ENCODE measurements at places on chromosomes 1 and 21.

- H3K36me3 ChIP-seq: no peaks in the 10 kb centered on the region
- H3K27ac ChIP-seq: no peak overlapping the region
- H3K4me3 ChIP-seq: no peak overlapping the region
- peaks cover 8% of the 10 kb centered on the region for H3K4me1 ChIP-seq
- H3K27me3 ChIP-seq: peaks cover 5% of the 10 kb centered on the region
These were observed 98.3 kb upstream of the CAMK1G start for GRCh38 chr1:209485167-209485566.

GRCh38 chr1:9207715-9208114, 26.9 kb upstream of the H6PD start:
- peaks cover 23% of the 10 kb centered on the region for H3K4me1 ChIP-seq
- no peaks in the 10 kb centered on the region for H3K36me3 ChIP-seq
- no peak overlapping the region for H3K4me3 ChIP-seq
- peaks cover 47% of the 10 kb centered on the region for H3K27me3 ChIP-seq
- no peak for DNase-seq

- no peak for DNase-seq
- no peaks in the 10 kb centered on the region for H3K4me1 ChIP-seq
- no peak overlapping the region for H3K27ac ChIP-seq
- no peaks in the 10 kb centered on the region for H3K27me3 ChIP-seq
- no peak overlapping the region for H3K4me3 ChIP-seq
These were observed 535.1 kb downstream of the DPYD start for GRCh38 chr1:97385536-97386277.

- no peak for DNase-seq
- H3K27me3 ChIP-seq: no peaks in the 10 kb centered on the region
- no peak overlapping the region for H3K27ac ChIP-seq
- no peak overlapping the region for H3K4me3 ChIP-seq
- peaks cover 11% of the 10 kb centered on the region for H3K4me1 ChIP-seq
These were observed 12.0 kb downstream of the MEGF6 start for GRCh38 chr1:3599286-3599811.

- no peak overlapping the region for H3K4me3 ChIP-seq
- H3K36me3 ChIP-seq: no peaks in the 10 kb centered on the region
- H3K27ac ChIP-seq: no peak overlapping the region
- no peaks in the 10 kb centered on the region for H3K27me3 ChIP-seq
- no peaks in the 10 kb centered on the region for H3K4me1 ChIP-seq
- DNase-seq: no peak
These were observed 40.5 kb upstream of the SRP9 start for GRCh38 chr1:225737161-225737560.
